Lower lobe of right lung (tissue), 2 donors: ENCODE measurements at places on chromosomes 13 and 19. TPM values are rescaled to one million over a fixed set of nuclear protein-coding genes. Genes with fewer than 3 reads are reported as not detected.
A peak's percentile ranks its signal among the peaks of the same experiment; 100 is the strongest.

GRCh38 chr13:24861617-24862362, 97.8 kb downstream of the RNF17 start:
- no peak for DNase-seq

- peak; percentile 73 for DNase-seq
Measured at GRCh38 chr19:38319421-38320258, at the start of gene KCNK6. TSS of gene KCNK6 (plus strand) at chr19:38319845. CDS start at chr19:38319951, 106 bp downstream.

DNA sequence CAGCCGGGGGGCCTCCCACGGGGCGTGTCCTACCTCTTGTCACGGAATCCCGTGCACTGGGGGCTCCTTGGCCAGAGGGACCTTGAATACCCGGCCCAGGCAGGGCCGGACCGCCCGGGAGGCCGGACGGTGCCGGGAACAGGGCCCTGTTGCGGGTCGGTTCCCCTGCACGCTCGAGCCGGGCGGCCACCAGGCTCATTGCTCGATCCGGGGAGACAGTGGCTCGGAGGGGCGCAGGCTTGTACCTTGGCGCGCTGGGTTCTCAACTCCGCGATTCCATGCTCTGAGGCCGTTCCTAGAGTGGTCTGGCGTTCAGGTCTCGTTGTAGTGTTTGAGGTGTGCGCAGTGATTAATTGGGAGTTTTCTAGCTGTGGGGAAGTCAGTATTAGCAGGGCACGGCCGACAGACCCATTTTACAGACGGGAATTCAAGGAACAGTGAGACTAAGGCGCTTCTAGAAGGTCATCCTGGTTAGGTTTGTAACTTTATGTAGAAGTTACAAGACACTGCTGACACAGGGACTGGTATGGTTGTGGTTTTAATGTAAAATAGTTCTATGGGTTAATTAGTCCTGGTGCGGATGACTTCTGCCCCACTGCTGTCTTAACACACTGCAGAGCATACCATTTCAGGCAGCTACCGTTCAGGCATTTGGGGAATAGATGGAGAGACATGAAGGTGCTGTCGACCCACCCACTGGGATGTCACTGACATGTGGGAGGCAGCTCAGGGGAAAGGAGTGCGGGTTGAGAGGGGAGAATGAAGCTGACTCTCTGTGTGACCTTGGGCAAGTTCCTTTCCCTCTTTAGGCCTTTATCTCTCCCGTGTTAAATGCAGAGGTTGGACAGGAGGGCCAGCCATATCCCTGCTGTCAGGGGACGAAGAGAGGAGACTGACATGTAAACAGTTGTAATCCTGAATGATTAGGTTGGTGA, 592 bp downstream of the CLPTM1 start:
- no peak for DNase-seq

DNA sequence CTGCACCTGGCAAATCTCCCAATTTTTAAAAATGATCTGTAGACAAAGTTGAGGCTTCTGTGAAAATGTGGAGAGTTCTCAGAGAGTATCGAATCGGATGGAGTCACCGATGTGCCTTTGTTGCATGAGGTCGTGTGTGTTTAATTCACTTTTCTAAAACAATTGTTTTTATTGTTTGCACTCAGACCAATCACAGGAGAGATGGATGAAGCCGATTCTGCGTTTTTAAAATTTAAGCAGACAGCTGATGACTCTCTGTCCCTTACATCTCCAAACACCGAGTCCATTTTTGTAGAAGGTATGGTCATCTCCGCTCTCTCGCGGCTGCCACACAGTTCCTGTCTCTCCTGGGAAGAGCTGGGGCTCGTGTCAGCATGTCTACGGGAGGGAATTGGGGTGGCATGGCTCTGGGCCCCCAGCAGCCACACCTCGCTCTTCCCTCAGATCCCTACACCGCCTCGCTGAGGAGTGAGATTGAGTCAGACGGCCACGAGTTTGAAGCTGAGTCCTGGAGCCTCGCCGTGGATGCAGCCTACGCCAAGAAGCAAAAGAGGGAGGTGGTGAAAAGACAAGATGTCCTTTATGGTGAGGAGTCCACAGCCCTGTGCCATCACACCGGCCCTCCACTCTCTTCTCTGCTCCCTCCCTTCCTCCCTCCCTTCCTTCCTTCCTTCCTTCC, 47.2 kb downstream of the PEX11G start:
- no peak for DNase-seq

DNA sequence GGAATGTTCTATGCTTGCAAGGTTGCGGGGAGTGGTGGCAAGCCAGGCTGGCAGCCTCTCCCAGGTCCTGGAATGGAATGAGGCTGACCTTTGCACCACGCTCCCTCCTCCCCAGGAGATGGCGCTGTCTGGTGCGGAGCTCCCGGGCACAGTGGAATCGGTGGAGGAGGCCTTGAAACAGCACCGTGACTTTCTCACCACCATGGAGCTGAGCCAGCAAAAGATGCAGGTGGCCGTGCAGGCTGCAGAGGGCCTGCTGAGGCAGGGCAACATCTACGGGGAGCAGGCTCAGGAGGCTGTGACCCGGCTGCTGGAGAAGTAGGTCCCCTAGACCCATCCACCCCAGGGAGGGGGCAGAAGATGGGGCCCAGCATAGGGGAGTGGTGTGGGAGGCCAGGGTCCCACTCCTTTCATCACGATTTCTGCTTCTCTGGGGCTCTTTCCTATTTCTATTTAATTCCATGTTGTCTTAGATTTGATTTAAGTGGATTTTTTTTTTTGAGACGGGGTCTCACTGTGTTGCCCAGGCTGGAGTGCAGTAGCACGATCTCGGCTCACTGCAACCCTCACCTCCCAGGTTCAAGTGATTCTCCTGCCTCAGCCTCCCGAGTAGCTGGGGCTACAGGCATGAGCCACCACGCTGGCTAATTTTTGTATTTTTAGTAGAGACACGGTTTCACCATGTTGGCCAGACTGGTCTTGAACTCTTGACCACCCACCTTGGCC, 53.2 kb upstream of the SHKBP1 start:
- peak; percentile 73 for DNase-seq

WDR87 gene
- total RNA-seq = not detected

TNFRSF19 gene
- 21.1 TPM for total RNA-seq

CGB5 gene
- total RNA-seq = not detected

OVOL3 gene
- total RNA-seq = not detected

LIG4 gene
- 10.4 TPM for total RNA-seq
